Subcutaneous adipose tissue (tissue), 4 donors: ENCODE measurements at places on chromosomes 12 and 14. TPM values are rescaled to one million over a fixed set of nuclear protein-coding genes. Genes with fewer than 3 reads are reported as not detected.

The RNASE7 gene
- not detected for total RNA-seq

The RASAL1 gene
- total RNA-seq: not detected

The GALNT16 gene
- total RNA-seq: 8.8 TPM

The SERPINA4 gene
- total RNA-seq: not detected

The VDR gene
- 1.9 TPM for total RNA-seq

The ANO2 gene
- total RNA-seq: 69.3 TPM

The TOX4 gene
- 46.4 TPM for total RNA-seq

The ADCY6 gene
- 71.8 TPM for total RNA-seq

The KLRF1 gene
- total RNA-seq: 0.44 TPM

The TAS2R7 gene
- not detected for total RNA-seq

The DIO3 gene
- 4.9 TPM for total RNA-seq

The KRT2 gene
- total RNA-seq: not detected
